ENCODE measurements at places on chromosomes 5 and 9.

DNA sequence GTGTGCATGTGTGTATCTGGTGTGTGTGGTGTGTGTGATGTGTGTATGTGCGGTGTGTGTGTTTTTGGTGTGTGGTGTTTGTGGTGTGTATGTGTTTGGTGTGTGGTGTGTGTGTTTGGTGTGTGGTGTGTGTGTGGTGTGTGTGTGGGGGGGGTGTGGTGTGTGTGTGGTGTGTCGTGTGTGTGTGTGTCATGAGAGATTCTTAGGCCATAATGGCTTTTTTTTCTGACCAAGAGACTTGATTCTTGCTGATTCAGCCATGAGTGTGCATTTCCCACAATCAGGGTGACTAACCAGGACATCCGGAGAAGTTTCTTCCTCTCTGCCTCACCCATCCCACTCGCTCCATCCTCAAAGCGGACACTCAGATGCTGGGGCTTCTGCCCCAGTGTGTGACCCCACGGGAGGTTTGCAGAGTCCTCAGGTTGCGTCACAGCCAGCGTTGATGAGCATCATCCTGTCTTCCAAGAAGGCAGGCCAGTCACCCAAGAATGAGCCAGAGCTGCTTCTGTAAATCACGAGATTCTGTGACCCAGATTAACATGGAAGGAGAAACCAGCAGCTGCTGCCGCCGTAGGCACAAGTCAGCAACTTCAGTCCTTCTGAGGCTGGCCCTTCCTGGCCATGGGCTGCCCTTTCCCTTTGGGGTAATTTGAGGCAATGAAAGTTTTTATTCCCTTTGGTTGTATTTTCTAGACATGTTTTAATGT lies 12.5 kb upstream of the CTSL start:
- DNase-seq = peak; percentile 42

DNA sequence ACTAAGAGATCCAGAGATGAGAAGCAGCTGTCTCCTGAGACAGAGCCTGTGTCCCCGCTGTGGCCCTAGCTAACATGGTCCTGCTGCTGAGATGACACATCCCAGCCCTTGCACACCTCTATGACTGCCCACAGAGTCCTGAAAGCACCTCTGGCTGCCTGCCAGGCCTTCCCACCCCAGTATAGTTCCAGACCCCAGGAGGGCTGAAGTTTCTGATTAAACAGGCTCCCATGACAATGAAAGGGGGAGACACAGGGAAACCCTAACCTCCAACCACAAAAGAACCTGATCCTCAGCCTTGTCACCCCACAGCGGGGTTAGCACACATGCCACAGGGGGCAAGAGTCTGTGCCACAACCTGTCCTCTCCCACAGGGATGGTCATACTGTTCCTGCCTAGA lies 15.6 kb downstream of the CIZ1 start:
- DNase-seq = no peak

GRCh38 chr9:134390947-134391318 lies 64.7 kb downstream of the RXRA start:
- no peak for DNase-seq

GRCh38 chr9:20270161-20270560 lies 352.1 kb downstream of the MLLT3 start:
- DNase-seq = no peak

DNA sequence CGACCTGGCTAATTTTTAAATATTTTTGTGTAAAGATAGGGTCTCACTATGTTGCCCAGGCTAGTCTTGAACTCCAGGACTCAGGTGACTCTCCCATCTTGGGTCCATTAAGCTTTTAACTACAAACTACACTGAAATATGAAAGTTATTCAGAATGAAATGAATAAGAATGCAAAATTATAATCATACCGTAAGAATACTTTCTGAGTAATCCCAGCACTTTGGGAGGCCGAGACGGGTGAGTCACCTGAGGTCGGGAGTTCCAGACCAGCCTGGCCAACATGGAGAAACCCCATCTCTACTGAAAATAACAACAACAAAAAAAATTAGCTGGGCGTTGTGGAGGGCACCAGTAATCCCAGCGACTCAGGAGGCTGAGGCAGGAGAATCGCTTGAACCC lies 1.1 kb upstream of the ORM1 start:
- no peak for DNase-seq

- DNase-seq = no peak
These were observed 62.1 kb downstream of the ZSWIM6 start for GRCh38 chr5:61394078-61394704.

GRCh38 chr5:65120371-65120967 lies 351.7 kb downstream of the CWC27 start:
- no peak for DNase-seq

DNA sequence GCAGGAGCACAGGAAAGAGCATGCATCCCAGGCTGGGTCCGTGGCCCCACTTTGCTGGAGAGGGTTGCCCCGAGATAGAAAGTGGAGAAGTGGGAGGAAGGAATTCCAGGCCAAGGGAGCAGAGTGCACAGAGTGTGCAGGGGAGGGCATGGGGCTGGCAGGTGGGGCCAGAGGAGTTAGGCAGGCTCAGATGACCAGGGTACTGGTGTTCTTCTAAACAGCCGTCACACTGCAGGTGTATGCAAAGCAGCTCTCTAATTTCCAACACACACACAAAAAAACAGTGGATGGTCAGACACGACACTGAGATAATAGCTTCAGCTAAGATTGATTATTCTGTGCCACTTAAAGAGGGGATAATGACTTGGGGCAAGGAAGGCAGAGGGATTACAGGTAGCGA lies 212.2 kb downstream of the MTRR start:
- no peak for DNase-seq

GRCh38 chr5:40171971-40172370 lies 507.7 kb upstream of the PTGER4 start:
- DNase-seq = no peak

- DNase-seq = no peak
These were observed 91.9 kb upstream of the ITGA2 start for GRCh38 chr5:52897238-52897614.

DNA sequence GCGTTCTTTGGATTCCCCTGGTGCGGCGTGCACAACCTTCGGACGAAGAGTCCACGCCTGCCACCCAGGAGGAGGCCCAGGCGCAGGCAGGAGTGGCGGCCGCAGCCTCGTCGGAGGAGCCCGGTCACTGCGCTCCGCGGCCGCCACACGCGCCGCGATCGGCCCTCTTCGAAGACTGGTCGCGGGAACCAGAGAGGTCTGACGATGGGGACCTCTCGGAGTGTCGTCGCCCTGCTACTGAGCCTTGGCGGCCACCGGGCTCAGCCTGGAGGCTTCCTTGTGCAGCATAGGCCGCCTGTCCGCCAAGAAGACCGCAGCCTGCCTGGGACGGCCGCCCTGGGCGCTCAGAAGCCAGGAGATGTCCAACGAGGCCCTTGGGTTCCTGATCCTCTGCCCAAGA lies 112.5 kb upstream of the SELENOP start:
- no peak for DNase-seq

DNA sequence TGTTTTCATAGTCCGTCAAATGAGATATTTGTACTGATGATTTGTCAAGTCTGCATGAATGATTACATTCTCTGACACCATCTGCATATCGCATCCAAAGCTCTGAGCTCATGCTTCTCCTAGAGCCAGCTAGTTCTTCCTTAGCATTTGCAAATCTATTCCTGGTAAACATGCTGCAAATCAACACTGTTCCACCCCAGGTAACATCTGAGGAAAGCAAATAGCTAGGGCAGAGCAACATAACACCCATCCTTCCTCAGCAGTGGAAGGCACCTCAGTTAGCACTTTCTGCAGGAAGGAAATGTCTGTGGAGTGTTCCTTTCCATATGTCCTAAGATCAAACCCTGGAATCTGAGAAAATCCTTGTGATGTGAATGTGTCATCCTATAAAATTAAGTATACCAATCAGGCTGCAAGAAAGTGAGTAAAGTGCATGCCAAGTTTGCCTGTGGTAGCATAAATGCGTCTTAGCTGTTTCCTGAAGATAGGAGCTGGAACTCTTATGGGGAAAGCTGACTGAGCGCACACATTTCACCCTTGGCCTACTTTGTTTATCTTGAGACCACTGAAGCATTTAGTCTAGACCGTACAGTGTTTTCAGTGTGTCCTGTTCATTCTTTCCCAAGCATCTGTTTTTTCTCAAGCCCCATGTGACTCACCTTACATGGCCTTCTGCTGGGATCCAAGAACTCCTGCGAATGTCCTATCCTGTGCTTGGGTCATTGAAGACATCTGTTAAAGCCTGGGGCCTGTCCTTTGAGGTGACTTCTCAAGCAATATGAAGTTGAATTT lies 50.9 kb upstream of the STARD4 start:
- DNase-seq = peak; percentile 11

- DNase-seq = no peak
These were observed 392.1 kb downstream of the DNAH5 start for GRCh38 chr5:13552361-13552760.

DNA sequence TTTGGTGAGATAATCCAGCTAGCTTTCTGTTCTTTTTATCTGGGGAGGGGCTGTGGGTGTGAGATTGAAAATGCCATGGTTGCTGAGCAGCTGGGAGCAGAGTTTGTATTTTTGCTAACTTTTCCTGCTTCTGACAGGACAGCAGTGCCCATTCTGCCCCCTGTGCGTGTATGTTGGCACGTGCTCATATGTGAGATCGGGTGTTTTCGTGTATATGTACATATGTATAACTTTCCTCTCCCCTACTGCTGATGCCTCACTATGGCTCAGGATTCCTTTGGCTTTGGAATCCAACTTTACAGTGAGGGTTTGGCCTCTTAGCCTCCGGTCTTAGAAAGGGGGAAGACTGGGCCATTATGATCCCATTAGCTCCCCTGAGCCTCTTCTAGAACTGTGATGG lies 38.3 kb downstream of the RGS3 start:
- no peak for DNase-seq

GRCh38 chr5:66540078-66540477 lies 56.1 kb upstream of the MAST4 start:
- no peak for DNase-seq

- no peak for DNase-seq
These were observed 148.8 kb downstream of the IRX2 start for GRCh38 chr5:2602451-2603271.

DNA sequence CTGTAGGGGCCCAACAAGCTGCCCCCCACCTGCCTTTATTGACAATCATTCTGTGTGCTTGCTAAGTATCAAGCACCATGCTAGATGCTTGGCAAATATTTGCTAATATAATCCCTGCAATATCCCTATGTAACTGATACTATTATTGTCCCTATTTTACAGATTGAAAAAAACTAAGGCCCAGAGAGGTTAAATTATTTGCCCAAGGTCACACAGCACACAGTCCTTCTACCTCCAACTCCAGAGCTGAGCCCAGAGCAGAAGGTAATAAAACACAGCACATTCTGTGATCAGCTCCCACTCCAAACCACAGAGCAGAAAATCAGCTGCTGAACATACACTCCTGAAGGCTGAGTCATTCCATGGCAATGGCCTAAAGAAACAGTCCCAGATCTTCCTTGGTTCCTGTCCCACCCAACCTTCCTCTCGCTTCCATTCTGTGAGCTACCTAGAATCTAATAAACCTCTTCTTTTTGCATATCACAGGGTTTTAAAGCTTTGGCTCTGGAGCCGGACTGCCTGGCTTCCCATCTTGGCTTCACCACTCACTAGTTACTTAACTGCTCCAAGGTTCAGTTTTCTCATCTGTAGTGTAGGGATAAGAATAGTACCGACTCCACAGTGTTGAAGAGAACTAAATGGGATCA lies 66.7 kb upstream of the ADRA1B start:
- DNase-seq = no peak

DNA sequence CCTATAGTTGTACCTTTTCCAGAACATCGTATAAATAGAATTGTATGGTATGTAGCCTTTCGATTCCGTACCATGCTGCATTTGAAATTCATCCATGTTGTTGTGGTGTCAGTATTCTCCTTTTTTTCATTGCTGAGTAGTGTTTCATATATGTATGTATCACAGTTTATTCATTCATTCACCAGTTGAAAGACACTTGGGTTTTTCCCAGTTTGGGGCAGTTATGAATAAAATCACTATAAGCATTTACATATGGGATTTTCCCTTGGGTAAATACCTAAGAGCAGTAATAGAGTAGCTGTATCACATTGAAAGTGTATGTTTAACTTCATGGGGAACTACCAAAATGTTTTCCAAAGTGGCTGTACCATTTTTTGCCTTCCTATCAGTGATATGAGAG lies 16.1 kb upstream of the FKTN start:
- DNase-seq = no peak

- peak; percentile 66 for DNase-seq
These were observed 16.7 kb upstream of the COMMD10 start for GRCh38 chr5:116068028-116068632.

DNA sequence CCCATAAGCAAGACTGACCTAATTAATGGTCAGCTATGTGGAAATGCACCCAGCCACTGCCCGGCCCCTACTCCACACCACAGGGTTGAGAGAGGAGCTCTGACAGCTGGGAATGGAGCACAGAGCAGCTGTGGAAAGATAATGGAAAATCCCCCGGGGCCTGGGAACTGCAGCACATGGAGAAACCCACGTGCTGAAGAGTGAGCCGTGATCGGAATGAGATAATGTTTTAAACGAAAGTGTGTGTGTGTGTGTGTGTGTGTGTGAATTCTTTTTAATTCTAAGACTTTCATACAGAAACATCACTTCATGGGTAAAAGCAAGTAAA lies 13.1 kb upstream of the SLC12A7 start:
- no peak for DNase-seq

GRCh38 chr5:108430931-108431608 lies 49.2 kb upstream of the FBXL17 start:
- no peak for DNase-seq

GRCh38 chr9:129131300-129132145 lies 20.3 kb downstream of the PTPA start:
- peak; percentile 81 for DNase-seq

DNA sequence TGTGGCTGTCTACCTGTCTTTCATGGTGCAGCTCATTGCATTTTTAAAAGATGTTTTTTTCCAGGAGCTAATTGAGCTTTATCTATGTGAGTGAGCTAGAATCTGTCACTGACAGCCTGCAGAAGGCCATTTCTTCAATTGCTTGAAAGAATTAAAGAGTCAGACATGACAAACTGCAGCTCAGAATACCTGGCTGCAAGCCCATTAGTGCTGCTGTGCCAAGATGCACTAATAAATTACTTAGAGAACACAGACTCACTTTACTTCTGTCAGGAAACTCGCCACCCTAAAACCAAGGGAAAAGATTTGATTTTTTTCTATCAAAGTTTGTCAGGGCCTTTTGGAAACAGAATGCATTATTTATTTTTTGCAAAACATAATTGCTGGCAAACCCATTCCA lies 368.3 kb downstream of the CAAP1 start:
- no peak for DNase-seq

GRCh38 chr5:158814521-158814920 lies 285.2 kb downstream of the EBF1 start:
- DNase-seq = no peak

DNA sequence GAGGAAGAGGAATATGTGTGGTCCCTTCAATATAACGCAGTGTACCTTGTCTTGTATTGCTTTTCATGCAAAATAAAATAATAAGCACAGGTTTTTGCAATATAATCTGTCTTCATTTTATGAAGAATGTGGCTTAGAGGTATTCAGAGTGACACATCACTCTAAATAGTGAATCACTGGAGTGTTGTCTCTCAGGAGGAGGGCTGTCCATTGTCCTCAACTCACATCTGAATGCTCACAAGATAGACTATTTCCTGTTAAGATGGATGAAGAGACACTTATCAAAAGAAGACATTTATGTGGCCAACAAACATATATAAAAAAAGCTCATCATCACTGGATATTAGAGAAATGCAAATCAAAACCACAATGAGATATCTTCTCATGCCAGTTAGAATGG lies 1147.5 kb upstream of the C9orf72 start:
- DNase-seq = no peak
